ENCODE measurements at places on chromosomes 2 and 18.
A peak's percentile ranks its signal among the peaks of the same experiment; 100 is the strongest.

- DNase-seq: no peak
Observed at GRCh38 chr2:47037678-47038077, 117.4 kb downstream of the STPG4 start.

DNA sequence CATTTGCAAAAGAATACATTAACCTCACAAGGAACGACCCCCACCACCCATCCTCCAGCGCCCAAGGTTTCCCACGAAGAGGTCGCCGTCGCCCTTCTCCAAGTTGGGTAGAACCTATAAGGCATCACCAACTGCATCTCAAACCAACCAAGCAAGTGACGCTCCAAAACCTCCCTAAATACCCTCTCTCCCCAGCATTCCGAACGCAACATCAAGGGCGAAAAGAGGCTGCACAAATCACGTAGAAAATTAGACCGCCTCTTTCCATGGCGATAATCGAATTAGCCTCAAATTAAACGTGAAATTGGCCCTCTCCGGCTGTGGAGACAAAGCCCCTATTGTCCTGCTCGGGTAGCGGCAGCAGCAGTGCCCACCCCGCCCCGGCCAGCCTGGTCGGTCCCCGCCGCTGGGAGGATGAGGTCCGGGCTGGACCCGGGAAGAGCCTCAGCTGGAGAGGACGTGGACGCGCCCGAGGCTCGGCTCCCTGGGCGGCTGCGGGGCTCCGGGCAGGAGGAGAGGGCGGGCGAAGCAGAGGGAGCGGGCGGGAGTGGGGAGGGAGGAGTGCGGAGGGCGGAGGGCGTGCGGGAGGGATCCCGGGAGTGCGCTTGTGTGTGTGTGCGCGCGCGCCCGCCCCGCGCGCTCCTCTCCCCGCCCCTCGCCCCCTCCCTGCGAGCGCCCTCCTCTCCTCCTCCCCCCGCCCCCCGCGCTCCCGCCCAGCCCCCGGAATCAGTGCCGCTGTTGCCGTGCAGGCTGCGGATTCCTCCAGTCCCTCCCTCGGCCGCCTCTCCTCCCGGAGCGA is at the start of gene SPTBN1:
TSS of gene SPTBN1 (plus strand) at position 765 of the 799 bp plus-strand sequence. CDS start 70,092 bp downstream, outside the sequence.
- peak; percentile 78 for DNase-seq

DNA sequence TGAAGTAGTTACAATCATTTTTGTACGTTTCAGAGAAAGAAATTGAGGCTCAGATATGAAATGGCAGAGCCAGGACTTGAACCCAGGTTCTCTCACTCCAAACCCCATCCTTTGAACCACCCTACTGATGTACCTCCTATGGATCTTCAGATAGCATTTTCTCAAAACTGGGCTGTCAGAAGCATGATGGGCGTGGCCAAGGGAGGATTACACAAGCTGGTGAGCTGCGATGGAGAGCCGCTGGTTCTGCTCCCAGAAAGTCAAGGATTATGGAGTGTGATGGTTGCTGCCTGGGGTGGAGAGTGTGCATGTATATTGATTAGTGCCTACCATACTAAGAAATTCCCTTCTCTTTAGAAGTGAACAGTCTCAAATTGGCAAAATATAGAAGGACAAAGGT is 47.0 kb upstream of the PPP1CB start:
- no peak for DNase-seq

DNA sequence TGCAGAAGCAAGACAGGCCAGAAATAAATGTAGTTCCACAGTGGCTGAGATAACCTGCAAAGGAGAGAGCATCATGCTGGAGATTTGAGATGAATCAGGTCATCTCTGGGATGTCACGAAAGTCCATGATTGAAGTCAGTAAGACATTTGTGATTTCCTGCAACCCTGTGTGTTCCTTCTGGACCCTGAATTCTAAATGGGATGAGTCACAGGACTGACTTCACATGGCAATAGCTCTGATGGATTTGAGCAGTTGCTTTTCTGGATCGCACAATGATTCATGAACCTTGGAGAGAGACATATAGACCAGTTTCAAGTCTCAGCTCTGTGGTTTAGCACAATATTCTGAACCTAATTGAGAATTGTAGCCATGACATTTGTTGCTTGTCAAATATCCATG is 102.9 kb downstream of the TSN start:
- no peak for DNase-seq

GRCh38 chr2:138763971-138764370 is 16.2 kb downstream of the NXPH2 start:
- DNase-seq: no peak
